Fibroblast of mammary gland (primary cell): ENCODE measurements at places on chromosomes 16 and 17.

GRCh38 chr16:78463591-78463990 is 364.1 kb downstream of the WWOX start:
- DNase-seq = no peak

DNA sequence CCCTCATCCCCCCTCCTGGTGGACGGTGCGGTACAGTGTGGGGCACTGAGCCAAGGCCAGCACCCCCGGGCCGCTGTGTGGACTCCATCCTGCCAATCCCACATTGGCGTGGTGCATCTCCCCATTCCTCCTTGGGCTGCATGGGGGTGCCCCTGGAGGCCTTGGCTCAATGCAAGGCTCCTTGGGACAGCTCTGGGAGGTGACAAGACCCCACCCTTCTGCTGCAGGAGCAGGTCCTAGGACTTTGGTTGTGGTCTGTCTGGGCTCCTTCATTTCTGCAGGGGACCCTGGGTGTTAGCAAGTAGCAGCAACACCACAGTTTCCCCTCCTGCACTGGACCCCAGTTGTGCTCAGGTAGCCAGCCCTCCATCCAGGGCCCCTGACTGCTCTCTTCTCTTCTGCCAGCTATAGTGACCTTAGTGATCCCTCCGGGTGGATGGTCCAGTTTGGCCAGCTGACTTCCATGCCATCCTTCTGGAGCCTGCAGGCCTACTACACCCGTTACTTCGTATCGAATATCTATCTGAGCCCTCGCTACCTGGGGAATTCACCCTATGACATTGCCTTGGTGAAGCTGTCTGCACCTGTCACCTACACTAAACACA is 1.3 kb downstream of the PRSS21 start:
- no peak for DNase-seq

GRCh38 chr16:3808308-3809063 is 72.0 kb downstream of the CREBBP start:
- DNase-seq = no peak

DNA sequence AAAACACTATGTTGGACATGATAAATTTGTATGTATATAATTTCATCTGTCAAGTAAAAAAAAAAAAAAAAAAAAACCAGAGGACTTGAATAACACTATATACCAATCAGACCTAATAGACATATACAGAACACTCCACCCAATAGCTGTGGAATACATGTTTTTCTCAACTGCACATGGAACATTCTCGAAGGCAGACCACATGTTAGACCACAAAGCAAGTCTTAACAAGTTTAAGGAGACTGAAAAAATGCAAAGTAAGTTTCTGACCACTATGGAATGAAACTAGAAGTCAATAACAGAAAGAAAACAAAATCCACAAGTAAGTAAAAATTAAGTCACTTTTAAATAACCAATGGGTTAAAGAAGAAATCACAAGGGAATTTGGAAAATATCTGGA is 8.4 kb upstream of the CNTNAP4 start:
- DNase-seq = no peak

- DNase-seq = peak; percentile 27
Observed at GRCh38 chr17:81869221-81870130, 1.7 kb downstream of the ARHGDIA start.

DNA sequence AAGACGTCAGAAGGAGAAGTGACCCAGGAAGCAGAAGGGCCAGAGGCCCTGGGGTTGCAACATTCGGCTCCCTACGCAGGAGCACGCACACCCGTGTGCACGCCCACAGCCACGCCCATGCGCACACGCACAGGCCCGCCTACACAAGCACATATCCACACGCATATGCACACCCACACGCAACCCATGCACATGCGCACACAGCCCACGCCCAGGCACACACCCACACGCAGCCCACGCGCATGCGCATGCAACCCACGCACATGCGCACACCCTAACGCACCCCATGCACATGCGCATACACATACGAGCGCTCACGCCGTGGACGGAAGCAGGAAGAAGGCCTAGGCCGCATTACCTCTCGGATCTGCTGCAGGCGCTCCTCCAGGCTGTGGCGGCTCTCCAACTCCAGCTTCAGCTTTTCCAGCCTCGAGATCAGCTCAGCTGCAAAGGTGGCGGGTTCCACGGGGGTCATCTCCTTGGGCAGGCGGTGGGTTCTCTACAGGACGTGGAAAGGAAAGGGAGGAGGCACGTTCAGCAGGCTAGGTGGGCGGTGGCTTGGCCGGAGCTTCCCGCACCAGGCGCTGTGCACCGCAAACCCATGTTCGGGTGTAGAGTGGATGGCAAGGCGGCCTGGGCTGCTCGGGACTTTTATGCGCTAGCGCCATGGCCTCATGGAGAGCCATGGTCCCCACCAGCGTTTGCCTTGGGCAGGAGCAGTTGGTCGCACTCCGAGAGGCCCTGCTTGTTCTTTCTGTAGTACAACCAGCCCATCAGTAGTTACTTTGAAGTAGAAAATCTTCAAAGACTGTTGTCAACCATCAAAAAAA is 23.4 kb downstream of the AXIN2 start:
- peak; percentile 48 for DNase-seq

DNA sequence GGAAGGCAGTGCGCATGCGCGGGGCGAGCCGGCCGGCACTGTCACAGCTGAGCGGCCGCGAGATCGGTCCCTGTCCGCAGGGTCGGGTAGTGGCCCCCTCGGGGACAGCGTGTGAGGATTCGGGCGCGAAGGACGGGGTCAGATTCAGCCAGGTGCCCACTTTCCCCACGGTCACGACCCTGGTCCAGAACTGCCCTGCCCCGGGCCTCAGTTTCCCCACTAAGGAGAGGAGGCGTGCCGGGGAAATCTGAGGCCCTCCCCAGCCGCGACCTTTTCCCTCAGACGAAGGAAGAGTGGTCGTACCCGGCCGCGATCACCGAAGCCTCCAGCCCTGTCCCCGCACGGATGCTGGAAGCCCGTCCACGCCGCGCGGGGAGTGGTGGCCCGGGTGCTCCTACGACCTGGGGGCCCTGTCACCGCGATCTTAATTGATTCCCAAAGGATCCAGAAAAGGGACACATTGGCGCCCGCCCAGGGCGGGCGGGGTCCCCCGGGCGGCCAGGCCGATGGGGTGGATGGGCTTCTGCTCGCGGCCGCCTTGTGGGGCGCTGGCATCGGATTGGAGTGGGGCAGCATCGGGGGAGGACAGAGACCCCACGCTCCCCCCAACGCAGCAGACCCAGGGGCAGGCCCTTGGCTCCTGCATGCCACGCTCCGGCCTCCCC is 57.7 kb downstream of the SRL start:
- DNase-seq = no peak

DNA sequence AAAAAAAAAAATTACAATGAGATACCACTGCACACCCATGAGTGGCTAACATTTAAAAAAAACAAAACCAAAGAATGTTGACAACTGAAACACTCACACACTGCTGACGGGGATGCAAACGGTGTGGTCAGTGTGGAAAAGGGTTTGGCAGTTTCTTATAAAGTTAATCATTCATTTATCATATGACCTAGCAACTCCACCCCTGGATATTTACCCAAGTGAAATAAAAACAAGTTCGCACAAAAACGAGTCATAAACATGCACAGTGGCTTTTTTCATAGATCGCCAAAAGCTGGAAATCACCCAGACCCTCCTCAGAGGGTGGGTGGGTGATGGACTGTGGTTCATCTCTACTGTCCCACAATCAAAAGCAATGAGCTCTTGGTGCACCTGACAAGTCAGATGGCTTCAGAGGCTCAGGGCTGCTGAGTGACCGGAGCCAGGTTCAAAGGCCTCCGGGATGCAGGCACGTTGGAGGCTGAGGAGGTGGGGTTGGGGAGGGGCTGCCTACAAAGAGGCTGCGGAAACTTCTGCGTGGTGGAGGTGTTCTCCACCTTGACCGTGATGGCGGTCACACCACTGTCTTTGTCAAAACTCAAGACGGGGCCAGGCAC is 14.2 kb downstream of the RAB40B start:
- peak; percentile 32 for DNase-seq

GRCh38 chr16:59121411-59122261 is 387.5 kb upstream of the GOT2 start:
- DNase-seq = no peak

DNA sequence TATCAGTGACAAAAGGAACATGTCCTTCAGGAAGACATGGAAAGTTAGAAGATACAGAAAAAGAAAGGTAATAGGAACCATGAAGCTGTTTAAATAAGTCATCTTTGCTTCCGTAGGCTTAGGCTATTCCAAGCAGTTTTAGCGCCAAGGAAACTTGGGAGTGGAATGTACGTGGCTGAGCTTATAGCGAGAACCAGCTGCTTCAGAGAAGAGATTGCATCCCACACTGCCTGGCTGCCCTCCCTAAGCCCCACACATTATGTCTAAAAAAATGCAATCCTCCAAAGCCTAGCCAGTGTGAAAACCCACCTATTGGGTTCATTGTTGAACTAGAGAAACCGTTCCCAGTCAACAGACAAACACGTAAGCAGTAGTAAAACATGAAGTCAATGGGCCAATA is 149.9 kb downstream of the SLC39A11 start:
- DNase-seq = no peak

DNA sequence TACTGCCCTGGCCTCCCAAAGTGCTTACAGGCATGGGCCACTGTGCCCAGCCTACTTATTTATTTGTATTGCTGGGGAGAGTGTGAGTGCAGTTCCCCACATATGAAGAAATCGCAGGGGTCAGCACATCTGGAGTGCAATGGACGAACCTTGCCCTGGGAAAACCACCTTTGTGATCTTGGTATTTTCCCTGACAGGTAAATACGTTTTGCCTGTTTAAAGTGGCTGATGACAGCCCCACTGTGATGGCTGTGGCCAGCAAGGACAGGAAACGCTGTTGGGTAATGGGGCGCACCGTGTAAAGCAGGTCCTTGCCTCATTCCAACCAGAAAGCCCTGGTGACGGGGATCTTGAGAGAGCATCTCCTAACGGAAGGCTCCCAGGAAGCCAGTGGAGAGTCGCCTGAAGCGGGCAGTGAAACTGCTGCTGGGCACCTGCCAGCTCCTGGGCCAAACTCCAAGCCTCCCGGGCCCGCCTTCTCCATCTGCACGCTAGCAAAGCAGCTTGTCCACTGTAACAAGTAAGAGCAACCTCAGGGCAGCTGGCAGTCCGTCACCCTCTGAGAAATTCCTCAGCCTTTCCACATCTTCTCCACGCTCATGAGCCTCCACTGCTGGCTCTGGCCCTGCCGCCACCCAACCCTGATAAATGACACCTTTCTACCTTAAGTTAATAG is 17.5 kb downstream of the EMC8 start:
- peak; percentile 34 for DNase-seq

DNA sequence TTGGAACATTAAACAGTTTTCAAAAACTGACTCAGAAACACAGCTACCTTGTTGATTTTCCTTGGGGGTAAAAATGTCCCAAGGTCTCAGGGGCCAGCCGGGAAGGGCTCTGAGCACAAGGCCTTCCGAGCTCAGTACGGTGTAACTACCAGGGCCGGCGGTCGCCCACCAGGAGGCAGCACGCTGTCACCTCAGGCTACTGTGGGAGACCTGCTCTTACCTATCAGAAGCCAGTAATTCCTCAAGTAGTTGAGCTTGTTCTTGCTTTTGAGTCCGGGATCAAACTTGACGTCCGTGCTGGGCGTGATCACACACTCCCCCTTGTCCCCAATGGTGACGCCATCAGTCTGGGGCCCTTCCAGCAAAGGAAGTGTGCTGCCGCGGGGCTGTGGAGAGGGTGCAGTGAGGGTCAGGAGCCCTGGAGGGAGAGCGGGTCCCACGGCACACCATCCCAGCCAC is 43.4 kb upstream of the ICAM2 start:
- peak; percentile 33 for DNase-seq

- no peak for DNase-seq
Observed at GRCh38 chr17:1560101-1560857, 2.3 kb downstream of the PITPNA start.

- no peak for DNase-seq
Observed at GRCh38 chr16:56872863-56873391, 7.9 kb downstream of the SLC12A3 start.

- no peak for DNase-seq
Observed at GRCh38 chr17:71869841-71870545, 250.8 kb upstream of the SOX9 start.

DNA sequence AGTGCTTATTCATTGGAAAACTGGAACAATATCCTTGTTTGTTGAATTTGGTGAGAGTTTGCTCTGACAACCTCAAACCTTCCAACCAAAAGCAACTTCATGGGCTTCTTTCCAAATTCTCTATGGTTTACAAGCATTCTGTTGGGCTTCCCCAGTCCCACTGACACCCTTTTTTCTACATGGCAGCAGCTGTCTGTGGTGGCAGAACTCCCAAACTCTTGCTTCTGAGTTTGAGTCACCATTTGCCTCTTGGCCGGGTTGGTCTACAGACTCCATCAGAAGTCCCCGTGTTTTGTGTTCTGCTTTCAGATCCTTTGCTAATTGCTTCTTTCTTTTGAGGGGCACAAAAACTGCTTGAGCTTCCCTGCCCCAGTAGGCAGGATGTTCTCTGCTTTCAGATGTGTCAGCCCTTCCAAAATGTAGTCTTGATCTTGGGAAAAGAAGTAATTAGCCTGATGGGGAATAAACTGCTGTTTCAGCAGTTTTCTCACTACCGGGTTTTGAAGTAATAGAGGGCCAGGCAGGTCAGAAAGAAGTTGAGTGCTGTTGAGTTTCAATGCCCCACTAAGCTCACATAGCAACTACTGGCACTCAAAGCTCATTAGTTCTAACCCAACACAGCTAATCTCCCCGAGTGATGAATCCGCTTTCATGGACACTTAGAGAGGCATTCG is 80.7 kb downstream of the HS3ST3A1 start:
- DNase-seq = peak; percentile 95
